ENCODE measurements at places on chromosomes 4 and X. TPM values are rescaled to one million over a fixed set of nuclear protein-coding genes. Genes with fewer than 3 reads are reported as not detected.

SRPX2 gene
- total RNA-seq: 24.1 TPM

NPFFR2 gene
- total RNA-seq: not detected

DNA sequence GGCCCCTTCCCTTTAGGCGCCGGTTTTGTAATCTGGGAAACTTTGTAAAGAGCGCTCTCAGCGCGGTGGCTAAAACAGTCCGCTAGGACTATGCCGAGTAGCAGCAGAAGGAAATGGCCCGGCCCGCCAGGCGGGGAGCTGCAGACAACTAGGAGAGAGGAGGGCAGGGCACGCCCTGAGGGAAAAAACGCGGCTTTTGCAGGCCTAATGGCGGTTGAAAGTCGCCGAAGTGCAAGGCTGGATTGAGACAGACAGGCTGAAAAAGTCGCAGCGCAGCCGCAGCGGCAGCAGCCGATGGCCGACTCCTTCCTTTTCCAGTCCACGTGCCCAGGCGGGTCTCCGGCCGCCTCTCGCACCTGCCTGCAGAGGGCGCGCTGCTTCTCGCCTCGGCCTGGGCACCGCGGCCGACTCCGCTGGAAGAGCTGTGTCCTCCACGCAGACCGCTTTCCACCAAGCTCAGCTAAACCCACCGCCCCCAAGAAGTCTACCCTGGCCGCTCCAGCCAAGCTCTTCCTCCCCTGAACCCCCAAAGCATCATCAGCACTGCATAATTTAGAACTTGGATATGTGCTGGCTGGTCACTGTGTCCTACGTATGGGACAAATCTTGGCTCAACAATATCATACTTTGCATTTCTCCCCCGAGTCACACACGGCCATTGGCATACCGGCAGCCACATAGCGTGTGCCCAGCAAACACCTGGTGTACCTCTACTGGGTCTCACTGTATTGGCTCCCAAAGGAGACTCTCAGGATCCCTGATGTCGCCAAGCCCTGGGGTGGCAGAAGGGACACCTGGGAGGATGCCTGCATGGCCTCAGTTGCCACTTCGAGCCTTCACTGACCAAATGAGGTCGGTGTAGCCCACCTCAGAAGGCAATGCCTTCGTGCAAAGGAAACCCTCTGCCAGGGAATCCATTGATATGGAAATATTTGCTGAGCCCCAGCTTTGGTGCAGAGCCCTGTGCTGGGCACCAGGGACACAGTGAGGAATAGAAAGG, 14.5 kb downstream of the SLC25A5 start:
- H3K27ac ChIP-seq: peak overlapping the region; percentile 36
- no peaks in the 10 kb centered on the region for H3K4me1 ChIP-seq
- no peaks in the 10 kb centered on the region for H3K36me3 ChIP-seq
- DNase-seq: peak; percentile 42

DNA sequence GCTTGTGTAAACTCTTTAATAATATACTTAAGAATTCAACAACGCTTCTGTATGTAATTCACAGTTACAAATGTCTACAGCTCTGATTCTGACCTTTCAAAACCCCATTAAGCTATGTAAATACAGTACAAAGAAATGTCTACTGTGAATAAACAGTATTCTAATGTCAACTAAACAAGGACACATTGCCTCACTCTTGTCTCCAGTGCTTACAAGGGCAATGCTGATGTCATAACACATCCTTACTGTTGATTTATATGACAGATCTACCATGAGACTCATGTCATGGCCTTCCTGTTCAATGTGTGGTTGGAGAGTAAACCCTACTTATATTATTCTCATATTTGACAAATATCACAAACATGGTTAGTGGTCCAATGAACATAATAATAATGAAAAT, 256.1 kb upstream of the ADGRL3 start:
- H3K27ac ChIP-seq: no peak overlapping the region
- H3K4me3 ChIP-seq: no peak overlapping the region
- DNase-seq: no peak
- no peaks in the 10 kb centered on the region for H3K36me3 ChIP-seq

- peaks cover 5% of the 10 kb centered on the region for H3K4me1 ChIP-seq
- no peaks in the 10 kb centered on the region for H3K27me3 ChIP-seq
These were observed 45.4 kb upstream of the TRPC5OS start for GRCh38 chrX:111830571-111830970.

GRCh38 chr4:68240620-68241019, 4.9 kb downstream of the TMPRSS11B start:
- DNase-seq: no peak
- H3K4me1 ChIP-seq: no peaks in the 10 kb centered on the region
- H3K4me3 ChIP-seq: no peak overlapping the region
- H3K36me3 ChIP-seq: no peaks in the 10 kb centered on the region
